ENCODE measurements at places on chromosomes 1 and 21.

DNA sequence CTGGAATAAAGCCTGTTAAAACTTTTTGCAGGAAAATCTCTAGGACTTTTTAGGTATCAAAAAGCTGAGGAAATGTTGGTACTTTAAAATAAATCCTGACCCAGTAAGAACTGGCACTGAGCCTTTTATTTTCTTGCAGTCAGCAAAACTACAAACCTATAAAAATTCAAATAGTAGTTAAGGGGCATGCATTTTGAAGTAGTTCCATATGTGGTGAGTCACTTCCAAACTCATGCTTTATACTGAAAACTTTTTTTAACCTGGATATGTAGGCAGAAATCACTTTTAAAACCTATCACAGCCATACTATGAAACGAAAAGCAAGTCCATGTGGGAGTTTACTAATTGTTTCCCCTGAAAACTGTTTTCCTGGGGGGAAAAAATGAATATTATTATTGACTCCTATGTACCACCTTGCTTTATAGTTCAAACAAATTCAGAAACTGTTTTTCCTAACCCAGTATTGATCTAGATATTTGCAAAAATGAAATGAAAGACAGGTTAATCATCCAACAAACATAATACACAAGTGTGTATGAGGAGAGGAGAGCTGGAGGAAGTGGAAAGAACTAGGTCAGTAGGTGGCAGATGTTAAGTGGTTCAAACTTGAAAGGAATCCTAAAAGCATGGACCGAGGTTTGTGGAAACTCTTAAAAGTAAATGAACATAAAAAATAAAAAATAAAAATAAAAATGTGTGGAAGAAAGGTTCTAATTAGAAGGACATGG is 30.5 kb downstream of the NRIP1 start:
- DNase-seq, result no peak

GRCh38 chr1:109188781-109189180 is 24.9 kb upstream of the SARS1 start:
- no peak for DNase-seq

- no peak for DNase-seq
Observed at GRCh38 chr1:67159233-67159632, 7.0 kb upstream of the IL23R start.

- DNase-seq, result no peak
Observed at GRCh38 chr1:67939942-67940341, 106.7 kb upstream of the GNG12 start.

- DNase-seq, result no peak
Observed at GRCh38 chr1:113031171-113031933, 41.6 kb upstream of the LRIG2 start.

- DNase-seq, result no peak
Observed at GRCh38 chr1:197763769-197764168, 11.5 kb downstream of the DENND1B start.

DNA sequence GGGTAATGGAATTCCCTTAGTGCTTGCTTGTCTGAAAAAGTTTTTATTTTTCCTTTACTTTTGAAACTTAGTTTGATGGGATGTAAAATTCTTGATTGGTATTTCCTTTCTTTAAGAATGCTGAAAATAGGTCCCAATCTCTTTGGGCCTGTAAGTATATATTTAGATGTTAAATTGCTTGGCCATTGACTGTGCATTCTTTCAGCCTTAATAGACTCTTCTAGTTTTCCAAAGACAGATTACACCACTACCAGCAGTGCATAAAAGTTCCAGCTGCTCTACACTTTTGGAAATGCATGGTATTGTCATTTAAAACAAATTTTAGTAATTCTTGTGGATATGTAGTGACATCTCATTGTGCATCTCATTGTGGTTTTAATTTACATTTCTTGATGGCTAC is 464.8 kb upstream of the USP24 start:
- no peak for DNase-seq

DNA sequence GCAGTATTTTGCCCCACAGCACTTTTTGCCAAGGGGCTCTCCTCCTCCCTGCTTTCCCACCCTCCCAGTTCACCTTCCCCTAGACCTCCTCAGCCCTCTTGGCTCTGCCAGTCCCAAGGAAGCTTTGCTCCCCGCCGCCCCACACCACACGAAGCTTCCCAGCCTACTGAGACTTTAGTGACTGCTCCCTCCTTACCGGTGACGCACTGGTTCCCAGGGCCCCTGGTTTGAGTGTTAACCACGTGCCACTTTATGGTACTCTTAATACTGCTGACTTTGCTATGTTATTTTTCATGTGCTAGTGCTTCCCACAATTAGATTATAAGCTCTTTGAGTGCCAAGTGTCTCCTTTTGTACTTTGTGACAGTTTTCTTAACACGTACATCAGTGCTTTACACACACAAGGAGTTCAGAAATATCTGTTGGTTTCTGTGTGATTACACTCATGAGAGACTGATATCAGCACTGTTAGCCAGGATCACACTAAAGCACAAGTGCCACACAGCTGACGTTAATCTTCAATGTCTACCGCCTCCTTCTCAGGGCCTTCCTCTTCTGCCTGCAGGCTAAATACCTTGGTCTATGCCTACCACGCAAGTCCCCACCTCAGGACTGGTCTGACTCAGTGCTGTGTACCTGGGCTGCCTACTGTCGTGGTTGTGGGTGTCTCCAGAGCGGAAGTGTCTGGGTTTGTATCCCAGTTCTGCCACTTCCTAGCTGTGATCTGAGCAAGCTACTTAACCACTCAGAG is 61.0 kb downstream of the DNTTIP2 start:
- DNase-seq, result no peak

GRCh38 chr1:167922611-167923074 is 8.7 kb upstream of the ADCY10 start:
- no peak for DNase-seq

GRCh38 chr1:46723901-46724300 is 5.0 kb upstream of the EFCAB14 start:
- DNase-seq, result no peak

DNA sequence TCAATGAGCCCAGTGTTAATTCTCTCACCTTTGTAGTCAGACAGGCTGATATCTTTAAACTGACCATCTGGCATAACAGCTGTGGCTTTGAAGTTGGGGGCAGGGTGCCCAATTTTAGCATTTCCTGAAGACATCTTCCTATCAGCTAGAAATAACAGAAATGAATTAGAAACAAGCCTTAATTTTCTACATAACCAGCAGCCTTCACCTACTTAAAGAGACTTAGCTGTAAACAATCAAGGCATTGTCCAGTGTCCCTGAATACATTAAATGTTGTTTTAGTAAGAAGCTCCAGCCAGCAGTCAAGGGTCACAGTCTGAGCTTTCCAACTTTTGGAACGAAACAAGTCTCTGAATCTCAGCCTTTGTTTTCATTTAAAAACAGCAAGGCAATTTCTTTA is 2.8 kb downstream of the PRDX1 start:
- no peak for DNase-seq

DNA sequence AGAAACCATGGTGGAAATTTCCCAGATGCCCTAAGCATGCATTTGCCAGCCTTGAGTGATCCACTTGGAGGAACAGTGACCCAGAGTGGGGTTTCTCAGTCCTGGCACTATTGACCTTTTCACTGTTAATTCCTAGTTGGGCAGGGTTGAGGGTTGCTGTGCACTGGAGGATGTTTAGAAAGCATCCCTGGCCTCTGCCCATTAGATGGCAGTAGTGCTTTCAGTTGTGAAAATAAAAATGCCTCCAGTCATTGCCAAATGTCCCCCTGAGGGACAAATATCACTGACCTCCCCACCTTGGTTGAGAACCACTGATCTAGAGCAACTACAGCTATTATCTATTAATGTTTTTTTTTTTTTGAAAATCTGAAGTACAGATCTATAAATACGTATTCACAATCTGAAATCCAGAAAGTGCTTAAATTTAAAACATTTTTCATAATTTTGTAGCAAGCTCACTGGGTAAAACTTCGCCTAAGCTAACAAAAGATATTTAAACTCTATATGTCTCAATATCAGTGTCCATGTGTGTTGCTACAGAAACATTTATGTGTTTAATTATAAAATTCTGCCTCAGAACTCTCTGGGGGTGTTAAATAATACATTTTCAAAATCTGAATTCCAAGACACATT is 27.3 kb downstream of the F3 start:
- DNase-seq, result no peak

GRCh38 chr1:11761988-11762406 is at the start of gene C1orf167:
C1orf167 (plus strand) TSS chr1:11762193; CDS start chr1:11764401, 2,208 bp downstream.
- DNase-seq, result no peak

DNA sequence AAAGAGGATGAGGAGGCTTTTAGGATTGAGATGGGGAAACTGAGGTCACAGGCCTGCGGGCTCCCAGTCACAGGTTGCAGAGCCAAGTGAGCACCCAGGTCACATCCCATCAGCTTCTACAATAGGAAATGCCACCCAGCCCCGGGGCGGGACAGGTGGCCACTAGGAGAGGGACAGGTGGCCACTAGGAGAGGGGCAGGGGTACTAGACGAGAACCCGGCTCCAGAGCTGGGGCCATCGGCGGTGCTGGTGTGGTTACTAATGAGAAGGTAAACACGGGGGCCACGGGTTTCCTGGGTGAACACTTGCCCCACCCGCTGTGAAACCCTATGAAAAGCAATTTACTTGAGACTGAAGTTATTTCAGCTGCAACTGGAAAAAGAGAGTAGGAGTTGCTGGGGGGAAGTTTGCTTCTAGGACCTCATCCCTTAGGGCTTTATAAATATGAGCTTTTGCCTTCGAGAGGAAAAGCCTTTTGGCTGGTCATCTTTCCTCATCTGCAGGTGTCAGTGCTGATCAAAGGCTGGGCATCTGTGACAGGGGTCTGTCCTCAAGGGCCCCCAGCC is 52.5 kb downstream of the MRPL37 start:
- no peak for DNase-seq

DNA sequence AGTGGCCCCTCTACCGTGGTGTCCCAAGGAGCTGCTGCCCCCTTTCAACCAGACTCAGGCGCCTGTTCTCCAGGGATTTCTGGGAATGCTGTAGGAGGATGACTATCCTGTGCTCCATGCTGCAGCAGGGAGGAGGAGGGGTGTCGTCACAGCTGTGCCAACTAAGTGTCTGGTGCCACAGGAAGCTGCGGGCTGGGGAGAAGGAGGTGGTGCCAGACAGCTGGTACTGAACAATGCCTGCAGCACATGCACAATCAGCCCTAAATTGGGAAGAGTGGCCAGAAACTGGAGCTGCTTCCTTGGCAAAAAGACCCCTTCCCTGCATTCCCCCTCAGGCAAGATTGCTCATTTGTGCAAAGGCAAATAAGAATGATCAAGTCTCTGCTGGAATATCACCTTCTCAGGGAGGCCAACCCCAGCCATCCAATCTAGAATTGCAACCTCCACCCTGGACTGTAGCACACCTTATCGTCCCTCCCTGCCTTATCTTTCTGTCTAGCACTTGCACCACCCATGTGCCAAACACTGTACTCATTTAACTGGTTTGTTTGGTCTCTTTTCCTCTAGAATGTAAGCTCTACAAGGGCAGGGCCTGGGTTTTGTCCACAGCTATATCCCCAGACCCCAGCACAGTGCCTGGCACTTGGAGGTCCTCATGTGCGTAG is 33.3 kb downstream of the LAMB3 start:
- no peak for DNase-seq

- DNase-seq, result no peak
Observed at GRCh38 chr1:29634746-29635335, 398.5 kb downstream of the PTPRU start.

GRCh38 chr1:41804176-41804575 is 114.5 kb downstream of the HIVEP3 start:
- no peak for DNase-seq

DNA sequence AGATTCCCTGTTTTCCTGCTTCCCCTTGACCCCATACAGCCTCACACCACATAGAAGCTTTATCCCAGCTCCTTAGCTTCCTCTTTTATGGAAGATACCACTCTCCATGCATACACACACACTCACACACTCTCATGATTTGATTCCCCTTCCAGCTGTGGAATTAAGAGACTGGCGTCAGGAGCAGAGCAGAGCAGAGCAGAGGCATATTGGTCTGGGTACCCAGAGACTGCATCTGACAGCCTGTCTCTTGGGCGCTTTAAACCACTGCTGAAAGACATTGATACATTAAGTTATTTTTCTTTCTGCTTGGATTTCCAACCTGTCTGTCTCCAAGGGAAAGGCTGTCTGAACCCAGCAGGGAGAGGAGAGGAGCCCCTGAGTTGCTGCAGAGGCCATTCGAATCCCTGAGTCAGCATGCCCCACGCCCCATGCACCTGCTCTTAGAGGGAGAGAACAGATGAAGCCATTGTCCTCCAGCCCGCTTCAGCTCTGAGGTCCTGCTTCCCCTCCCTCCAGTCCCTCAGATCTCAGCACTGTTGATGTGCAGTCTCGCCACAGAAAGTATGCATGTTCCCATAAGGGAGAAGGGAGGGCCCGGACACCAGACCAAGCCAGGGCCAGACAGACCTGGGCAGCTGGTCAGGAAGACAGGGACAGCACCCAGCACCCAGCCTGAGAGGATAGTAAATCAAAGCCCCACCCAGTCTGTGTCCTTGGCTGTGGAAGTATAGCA is 66.7 kb upstream of the GJB5 start:
- DNase-seq, result no peak

- no peak for DNase-seq
Observed at GRCh38 chr1:107486349-107486748, 345.5 kb downstream of the NTNG1 start.

DNA sequence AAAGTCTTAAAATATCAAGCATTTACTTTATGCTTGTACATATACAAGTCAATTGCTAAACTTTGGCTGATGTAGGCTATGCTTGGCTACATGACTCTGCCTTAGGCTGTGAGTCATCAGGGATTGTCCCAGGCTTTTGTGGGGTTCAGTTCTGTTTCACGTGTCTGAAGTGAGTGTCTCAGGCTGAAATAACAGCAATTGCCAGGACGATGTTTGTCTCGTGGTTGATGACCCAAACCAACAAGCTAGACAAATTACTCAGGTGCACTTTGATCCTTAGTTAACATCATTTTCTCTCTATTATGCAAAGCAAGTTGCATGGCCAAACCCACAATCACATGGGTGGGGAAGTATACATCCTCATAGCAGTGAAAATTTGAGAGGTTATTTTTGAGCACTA is 410.1 kb downstream of the BRINP3 start:
- DNase-seq, result no peak

DNA sequence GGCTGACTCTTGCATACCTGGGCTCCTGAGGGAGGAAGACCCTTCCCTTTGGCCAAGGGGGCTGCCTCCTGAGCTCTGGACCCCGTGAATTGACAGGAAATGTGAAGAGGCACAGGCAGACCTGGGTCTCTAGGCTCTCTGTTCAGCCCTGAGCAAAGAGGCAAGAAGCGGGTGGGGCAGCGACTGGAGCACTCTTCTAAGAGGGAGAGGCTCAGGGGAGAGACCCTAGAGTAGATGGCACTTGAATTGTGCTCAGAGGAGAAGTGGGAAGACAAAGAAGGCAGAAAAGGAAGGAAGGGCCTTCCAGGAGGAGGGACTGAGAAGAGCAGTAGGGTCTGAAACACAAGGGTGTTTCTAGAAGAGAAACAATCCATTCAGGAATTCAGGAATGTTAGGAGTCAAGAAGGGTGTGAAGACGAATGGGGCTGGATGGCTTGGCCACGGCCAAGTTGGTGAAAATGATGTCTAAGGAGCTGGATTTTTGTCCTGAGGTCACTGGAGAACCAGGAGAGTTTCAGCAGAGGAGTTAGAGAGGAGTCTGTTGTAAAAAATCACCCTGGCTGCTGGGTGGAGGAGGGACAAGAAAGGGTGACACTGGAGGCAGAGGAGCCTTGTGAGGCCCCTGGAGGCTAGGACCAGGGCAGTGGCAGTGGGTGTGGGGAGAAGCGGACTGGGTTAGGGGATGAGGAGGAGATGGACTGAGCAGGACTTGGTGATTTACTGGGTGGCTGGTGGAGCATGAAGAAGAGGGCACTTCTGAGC is 5.3 kb downstream of the TIE1 start:
- no peak for DNase-seq

- no peak for DNase-seq
Observed at GRCh38 chr21:42236693-42237092, 17.8 kb downstream of the ABCG1 start.
